ENCODE measurements at places on chromosomes 12 and 14.

- DNase-seq: no peak
These were observed 10.9 kb upstream of the GPR162 start for GRCh38 chr12:6810758-6811157.

- DNase-seq: peak; percentile 30
These were observed at the start of gene GLIPR1 for GRCh38 chr12:75480469-75480949. GLIPR1 (plus strand) TSS chr12:75480755; CDS start chr12:75480881, 126 bp downstream.

GRCh38 chr14:63510538-63510937 is 32.6 kb downstream of the PPP2R5E start:
- DNase-seq: no peak

GRCh38 chr12:80807640-80808288 is 91.1 kb downstream of the MYF5 start:
- DNase-seq: no peak

- no peak for DNase-seq
These were observed 15.5 kb upstream of the ETNK1 start for GRCh38 chr12:22609501-22609900.

DNA sequence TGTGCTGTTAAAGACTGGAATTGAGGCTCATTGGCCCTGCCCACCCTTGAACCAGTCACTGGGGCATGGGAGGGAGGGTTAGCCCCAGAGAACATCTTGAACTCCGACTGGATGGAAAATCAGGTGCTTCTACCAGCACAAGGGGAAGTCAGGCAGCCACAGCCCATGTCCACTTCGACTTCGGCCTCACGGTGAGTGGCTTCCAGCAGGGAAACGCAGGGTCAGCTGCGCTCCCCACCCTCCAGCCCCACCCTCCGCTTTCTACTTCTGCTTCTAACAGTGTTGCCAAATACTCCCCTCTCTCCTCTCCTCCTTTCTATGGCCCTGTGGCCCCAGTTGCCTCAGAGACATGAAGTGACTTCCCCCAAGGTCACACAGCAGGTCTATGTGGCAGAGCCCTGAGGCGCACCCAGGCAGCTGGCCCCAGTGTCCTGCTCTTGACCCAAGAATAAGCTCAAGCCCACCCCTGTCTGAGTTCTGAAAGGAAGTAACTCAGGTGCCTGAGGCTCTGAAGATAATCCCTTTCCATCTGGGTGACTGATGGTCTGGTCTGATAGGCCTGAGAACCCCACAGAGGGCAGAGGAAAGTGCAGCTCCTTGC is 11.9 kb upstream of the SH2B3 start:
- no peak for DNase-seq

DNA sequence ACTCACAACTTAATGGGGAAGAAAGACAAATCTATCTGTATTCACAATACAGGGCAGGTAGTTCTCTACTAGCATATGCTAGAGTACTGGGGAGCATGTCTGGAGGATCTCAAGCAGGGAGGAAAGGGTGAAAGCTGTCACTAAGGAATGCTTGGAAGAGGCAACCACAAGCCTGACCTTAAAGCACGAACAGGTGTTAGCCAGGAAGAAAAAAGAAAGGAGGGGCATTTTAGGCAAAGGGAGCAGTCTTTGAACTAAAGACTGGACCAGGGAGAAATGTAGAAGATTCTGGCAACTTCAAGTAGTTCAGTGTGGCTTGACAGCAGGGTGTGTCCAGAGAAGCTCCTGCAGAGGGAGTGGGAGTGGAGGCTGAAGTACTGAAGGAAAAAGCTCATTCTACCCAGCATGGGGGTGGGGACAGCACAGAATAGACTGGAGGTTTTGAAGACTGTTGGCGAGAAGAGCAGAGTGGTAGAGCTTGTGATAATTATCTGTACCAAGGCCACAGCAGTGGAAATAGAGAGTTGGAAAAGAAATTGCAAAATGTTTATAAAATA is 50.9 kb downstream of the AP5M1 start:
- no peak for DNase-seq

DNA sequence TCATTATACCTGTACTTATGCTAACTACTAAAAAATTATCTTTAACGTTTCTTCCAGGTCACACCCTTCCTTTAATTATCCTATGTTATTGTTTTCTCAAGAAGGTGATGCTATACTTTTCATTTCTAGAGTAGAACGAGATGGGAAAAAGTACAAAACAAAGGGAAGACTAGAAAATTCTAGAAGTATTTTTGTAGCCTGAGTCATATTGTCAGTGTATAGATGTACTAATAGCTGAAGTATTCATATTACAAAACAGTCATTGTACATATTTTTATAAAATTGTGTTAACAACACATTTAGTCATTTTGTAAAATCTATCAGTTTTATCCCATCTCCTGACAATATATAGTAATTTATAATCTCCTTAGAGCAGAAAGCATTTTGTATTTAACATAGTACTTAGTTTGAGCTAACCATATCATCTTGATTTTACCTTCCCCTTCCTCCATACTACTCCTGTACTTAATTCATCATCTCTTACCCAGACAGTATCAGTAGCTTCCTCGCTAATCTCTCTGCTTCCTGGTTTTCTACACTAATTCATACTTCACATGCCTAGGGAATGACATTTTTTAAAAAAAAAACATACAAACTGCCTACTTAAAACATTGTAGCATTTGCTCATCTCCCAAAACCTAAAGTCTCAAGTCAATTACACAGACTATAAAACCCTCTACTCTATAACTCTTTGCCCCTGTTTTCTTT is 920.9 kb downstream of the RPS29 start:
- DNase-seq: no peak

DNA sequence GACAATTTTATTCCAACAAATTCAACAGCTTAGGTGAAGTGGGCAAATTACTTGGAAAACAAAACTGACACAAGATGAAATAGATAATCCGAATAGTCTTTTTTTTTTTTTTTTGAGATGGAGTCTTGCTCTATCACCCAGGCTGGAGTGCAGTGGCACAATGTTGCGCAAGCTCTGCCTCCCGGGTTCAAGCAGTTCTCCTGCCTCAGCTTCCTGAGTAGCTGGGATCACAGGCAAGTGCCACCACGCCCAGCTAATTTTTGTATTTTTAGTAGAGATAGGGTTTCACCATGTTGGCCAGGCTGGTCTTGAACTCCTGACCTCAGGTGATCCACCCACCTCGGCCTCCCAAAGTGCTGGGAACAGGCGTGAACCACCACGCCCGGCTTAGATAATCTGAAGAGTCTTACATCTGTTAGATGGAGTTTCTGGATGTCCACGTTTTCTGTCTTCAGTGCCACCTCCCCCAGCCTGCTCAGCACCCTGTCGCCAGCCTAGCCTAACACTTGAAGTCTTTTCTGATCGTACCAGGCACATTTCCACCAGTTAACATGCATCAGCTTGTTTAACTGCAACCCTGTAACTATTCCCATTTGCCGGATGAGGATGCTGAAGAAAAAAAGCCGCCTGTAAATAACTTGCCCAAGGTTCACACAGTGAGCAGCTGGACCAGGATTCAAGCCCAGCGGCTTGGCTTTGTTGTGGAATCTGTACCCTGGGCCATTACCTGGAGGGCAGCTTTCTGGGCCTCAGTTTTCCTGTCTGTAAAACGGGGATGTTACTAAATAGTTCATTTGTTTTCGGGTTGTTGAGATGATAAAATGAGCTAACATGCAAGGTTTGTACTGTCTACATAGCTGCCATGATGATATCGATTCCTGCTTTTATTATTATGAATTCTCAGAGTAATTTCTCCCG is 26.4 kb downstream of the FBRSL1 start:
- no peak for DNase-seq

GRCh38 chr14:92513966-92514843 is 624 bp downstream of the RIN3 start:
- no peak for DNase-seq

DNA sequence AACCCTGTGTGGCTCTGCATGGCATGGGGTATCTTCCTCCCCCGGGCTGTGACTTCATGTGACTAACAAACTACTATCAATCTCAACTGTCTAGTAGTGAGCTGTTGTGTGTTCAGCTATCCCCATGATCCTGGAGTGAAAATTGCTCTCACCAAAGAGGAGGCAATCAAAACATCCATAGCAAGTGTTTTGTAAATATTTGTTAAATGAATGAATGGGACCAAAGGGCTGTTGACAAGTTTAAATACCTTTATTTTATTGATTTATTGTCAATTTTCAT is 138.1 kb upstream of the CPM start:
- no peak for DNase-seq

DNA sequence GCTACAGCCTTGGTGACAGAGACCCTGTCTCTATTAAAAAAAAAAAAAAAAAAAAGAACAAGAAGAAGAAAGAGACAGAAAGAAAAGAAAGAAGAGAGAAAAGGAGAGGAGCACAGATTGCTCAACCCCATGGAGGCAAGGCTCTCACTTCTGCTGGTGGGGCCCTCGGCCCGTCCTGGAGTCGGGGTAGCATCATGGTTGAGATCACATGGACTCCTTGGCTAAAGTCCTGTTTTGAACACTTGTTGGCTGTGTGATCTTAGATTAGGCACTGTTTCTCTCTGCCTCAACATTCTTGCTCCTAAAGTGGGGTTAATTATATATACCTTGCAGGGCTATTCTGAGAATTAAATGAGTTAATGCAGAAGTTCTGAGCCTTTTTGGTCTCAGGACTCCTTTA is 207.7 kb downstream of the CACNA1C start:
- no peak for DNase-seq

- DNase-seq: peak; percentile 95
These were observed 92.7 kb downstream of the LRRC74A start for GRCh38 chr14:76918782-76919394.

DNA sequence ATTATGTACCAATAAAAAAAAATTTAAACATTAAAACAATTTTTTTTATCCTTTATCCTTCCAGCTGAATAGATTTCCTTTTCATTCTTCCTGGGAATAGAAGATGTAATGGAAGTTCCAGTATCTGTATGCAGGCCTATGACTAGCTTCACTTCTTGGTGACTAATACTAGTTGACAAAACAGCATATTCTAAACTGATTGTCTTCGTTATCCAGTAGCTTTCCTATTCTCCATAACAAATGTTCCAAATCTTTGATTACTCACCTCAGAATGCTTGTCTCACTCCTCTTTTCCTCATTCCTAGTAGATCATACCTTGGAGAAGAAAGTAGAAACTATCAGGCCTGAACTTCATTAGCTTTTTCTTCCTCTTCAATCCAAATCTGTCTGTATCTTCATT is 70.7 kb downstream of the PLEKHA5 start:
- DNase-seq: no peak

- DNase-seq: no peak
These were observed 166.6 kb upstream of the ATP2B1 start for GRCh38 chr12:89875225-89875624.

DNA sequence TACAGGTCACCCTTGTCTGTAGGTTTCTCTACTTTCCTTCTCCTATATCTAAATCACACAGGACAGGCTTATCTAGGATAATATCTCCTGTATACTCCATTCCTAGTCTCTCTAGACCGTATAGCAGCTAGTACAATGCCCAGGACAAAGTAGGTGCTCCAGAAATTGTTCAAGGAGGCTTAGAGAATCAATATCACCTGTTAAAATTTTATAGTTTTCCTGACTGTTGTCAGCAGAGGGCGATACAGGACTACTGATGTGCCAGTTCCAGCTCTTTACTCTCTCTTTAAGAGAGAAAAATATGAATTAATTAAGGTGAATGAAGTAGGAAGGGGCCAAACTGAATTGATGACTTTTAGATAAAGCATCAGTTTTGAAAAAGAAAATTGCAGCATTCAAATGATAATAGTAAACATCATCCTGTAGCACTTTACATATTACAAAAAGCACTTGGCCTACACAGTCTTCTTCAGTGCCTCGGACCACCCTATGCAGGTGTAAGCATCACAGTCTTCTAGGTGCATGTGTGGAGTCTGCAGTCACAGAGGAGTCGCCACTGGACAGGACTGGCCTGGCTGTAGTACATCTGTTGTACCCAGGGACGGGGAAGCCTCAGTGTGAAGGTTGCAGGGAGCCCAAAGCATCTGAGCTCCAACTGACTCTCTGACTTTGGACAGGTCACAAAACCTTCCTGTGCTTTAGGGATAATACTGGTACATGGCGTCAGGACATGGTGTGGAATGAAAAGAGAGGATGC is 61.9 kb upstream of the MAX start:
- DNase-seq: peak; percentile 65

DNA sequence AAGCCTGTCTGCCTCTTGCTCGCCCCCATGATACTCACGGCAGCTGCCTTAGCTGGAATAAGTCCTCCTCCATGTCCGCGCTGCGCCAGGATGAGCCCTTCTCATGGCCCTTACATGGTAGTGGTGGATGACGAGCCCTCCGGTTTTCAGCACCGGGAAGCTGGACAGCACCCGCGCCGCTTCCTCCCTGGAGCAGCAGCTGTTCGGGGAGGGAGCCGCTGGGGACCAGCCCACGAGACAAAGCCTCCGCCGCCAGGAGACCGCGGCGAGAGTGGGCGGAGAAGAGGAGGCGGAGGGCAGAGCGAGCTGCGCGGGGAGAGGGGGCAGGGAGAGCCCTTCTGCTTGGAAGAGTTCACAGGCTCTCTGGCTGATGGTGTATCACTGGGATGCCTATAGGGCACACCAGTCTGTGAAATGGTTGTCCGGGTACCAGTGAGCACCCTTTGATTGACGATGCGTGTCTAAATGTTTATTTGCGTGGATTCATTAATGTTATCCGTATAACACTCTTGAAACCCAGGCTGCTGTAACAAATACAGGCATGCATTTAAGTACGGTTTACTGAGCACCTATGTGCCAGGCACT is at the start of gene SVOP:
TSS of gene SVOP (minus strand) at position 273 of the 585 bp plus-strand sequence. CDS start at position 73, 200 bp downstream.
- peak; percentile 80 for DNase-seq

GRCh38 chr12:91072931-91073330 is 15.1 kb upstream of the KERA start:
- DNase-seq: no peak

DNA sequence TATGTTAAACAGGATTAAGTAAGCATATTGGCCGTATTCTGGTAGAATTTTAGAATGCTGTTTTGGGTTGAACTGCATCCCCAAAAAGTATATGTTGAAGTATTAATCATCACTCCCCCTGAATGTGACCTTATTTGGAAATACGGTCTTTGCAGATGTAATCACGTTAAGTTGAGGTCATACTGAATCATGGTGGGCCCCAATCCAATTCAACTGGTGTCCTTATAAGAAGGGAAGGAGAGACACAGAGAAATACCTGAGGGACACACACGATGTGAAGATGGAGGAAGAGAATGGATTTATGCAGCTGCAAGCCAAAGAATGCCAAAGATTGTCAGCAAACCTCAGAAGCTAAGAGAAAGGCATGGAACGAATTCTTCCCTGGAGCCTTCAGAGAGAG is 268.6 kb downstream of the ITPR2 start:
- no peak for DNase-seq

- no peak for DNase-seq
These were observed 229.5 kb downstream of the NAV3 start for GRCh38 chr12:78060186-78060585.

DNA sequence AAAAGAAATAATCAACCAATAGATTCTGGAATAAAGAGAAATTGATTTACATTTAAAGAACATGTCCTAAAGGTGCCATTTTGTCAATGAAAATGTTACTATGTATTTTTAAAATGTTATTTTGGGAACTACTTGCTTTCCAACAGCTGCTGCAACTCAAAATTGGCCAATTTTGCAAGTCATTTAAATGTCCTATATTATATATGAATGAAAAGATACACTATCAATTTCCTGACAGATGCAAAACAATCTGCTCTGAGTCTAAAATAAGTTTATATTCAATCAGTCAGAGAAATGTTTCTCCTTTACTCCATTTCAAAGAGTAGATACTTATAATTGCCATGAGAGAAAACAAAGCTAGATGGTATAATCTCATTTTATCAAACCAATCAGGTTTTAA is 247.2 kb downstream of the ACSS3 start:
- no peak for DNase-seq

- no peak for DNase-seq
These were observed 1.0 kb upstream of the TBK1 start for GRCh38 chr12:64450711-64451486.
